Neural progenitor cell (in vitro differentiated cells): ENCODE measurements at places on chromosomes 7 and 10. TPM values are rescaled to one million over a fixed set of nuclear protein-coding genes. Genes with fewer than 3 reads are reported as not detected.

The SPDYE6 gene
- not detected in 2 replicates for total RNA-seq

GRCh38 chr7:158579662-158580646 is 7.7 kb downstream of the PTPRN2 start:
- peaks cover 6% of the 10 kb centered on the region for H3K4me1 ChIP-seq
- H3K27ac ChIP-seq: no peak overlapping the region
- H3K36me3 ChIP-seq: no peaks in the 10 kb centered on the region
- no peak for DNase-seq

GRCh38 chr10:6022660-6023059 is 39.5 kb downstream of the IL2RA start:
- H3K4me1 ChIP-seq: no peaks in the 10 kb centered on the region
- H3K27me3 ChIP-seq: no peaks in the 10 kb centered on the region
- no peak for DNase-seq
- no peak overlapping the region for H3K27ac ChIP-seq

GRCh38 chr7:121214657-121215056 is 114.1 kb upstream of the WNT16 start:
- H3K4me1 ChIP-seq: no peaks in the 10 kb centered on the region
- DNase-seq: no peak
- no peak overlapping the region for H3K27ac ChIP-seq
- H3K36me3 ChIP-seq: no peaks in the 10 kb centered on the region

The FXYD4 gene
- not detected in 2 replicates for total RNA-seq

DNA sequence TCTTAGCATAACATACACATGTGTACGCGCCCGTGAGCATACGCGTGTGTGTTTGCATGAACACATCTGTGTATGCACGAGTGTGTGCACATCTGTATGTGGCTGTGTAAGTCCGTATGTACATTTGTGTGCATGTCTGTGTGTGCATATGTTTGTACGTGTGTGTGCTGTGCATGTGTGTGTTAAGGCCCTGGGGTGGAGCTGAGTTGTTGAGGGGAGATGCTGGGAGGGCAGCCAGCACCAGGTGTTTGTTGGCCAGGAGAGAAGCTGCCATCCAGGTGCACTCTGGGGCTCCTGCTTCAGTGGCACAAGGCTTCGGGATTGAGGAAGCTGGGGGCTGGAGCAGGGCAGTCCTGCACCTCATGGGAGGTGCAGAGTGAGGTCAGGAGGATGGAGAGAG is 85.0 kb downstream of the BMS1 start:
- no peak for DNase-seq
- no peaks in the 10 kb centered on the region for H3K36me3 ChIP-seq
- peaks cover 15% of the 10 kb centered on the region for H3K27me3 ChIP-seq
- no peak overlapping the region for H3K27ac ChIP-seq
- H3K4me3 ChIP-seq: no peak overlapping the region
- H3K4me1 ChIP-seq: no peaks in the 10 kb centered on the region

DNA sequence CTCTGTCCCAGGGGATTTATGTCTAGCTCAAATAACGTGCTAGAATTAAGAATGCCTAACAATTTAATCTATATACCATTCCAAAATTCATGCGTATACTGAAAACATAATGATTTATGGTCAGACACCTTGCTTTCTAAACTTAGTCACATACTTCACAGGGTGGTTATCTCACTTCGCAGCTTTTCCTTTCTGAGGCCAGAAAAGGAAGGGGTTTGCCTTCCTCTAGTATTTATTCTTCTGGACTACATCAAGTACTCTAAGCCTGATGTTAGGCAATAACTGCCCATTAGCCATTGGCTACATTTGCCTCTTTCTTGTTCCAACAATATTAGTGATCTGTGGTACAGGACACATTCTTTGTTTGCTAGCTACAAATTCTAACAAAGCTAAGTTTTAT is 72.6 kb upstream of the FHIP2A start:
- H3K36me3 ChIP-seq: no peaks in the 10 kb centered on the region
- no peaks in the 10 kb centered on the region for H3K4me1 ChIP-seq
- no peak for DNase-seq
- no peaks in the 10 kb centered on the region for H3K27me3 ChIP-seq
- no peak overlapping the region for H3K27ac ChIP-seq

DNA sequence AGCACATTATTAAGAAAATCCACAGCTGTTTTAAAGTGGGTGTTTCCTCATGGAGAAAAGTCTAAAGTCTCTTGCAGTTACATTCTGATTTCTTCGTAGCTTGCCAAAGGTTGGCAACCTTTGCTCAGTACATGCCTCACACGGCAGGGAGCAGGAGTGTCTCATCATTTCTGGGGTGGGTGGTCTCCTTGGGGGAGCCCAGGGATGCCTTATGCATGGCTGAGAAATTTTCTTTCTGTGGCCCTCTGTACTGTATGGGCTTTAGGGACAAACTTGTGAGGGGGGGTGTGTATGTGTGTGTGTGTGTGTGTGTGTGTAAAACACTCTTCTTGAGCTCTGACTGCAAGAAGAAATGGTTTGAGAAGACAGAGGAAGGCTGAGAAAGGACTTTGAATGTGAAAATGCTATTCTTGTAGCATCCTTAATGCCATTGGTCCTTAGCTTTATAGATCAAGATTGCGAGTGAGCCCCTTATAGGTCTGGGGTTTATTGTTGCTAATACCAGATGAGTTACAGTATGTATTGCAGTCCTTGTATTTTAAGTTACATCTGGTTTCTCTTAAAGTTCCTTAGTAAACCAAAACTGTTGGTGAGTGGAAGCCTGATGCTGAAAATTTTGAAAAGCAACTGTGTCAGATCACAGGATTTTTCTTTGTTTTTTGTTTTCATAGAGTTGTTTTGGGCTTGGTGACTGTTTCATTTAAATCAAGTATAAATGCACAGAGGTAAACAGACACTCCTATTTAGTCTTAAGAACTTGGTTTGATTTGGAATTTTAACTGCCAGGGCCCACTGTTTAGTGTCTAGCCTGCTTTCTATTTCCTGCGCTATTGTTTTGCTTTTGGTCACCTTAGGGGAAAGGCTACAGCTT is 242.0 kb downstream of the BICC1 start:
- H3K27ac ChIP-seq: no peak overlapping the region
- no peak overlapping the region for H3K4me3 ChIP-seq
- no peaks in the 10 kb centered on the region for H3K4me1 ChIP-seq
- no peaks in the 10 kb centered on the region for H3K27me3 ChIP-seq
- no peak for DNase-seq

The CEP55 gene
- total RNA-seq: 36.8 and 57.7 TPM in 2 replicates

DNA sequence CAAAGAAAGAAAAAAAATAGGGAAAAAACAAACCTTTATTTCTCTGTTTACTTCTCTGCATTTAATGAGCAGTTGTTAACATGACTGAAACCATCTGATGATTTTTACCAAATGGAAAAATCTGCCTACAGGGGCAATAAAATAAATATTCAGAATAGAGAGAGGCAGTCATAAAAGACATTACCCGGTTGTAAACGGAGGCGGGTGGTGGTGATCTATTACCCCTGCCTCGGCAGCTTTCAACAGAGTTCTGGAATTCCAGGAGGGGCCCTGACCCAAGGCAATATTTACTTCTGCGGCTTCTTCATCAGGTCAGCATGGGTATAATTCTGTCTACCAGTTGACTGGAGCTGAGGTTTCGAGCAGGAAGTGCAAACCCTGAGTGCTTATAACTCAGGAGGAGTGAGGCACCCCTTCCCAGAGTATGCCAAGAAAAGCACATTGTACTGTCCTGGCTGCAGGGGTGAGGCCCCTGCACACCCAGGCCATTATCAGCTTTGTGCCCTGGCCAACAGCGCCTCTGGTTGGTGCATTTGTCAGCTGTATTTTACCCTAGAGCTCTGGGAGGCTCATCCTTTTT is 8.2 kb upstream of the CXCL12 start:
- DNase-seq: no peak
- H3K4me1 ChIP-seq: peaks cover 12% of the 10 kb centered on the region
- H3K36me3 ChIP-seq: no peaks in the 10 kb centered on the region
- H3K27me3 ChIP-seq: no peaks in the 10 kb centered on the region
- H3K27ac ChIP-seq: no peak overlapping the region
- H3K4me3 ChIP-seq: no peak overlapping the region

- no peak overlapping the region for H3K4me3 ChIP-seq
- H3K27me3 ChIP-seq: no peaks in the 10 kb centered on the region
- no peaks in the 10 kb centered on the region for H3K36me3 ChIP-seq
- no peak for DNase-seq
- no peak overlapping the region for H3K27ac ChIP-seq
- H3K4me1 ChIP-seq: no peaks in the 10 kb centered on the region
Measured at GRCh38 chr10:10782603-10783002, 235.1 kb upstream of the CELF2 start.

GRCh38 chr10:78318305-78318704 is 284.6 kb downstream of the RPS24 start:
- no peaks in the 10 kb centered on the region for H3K27me3 ChIP-seq
- no peak for DNase-seq

The WASL gene
- 21.4 and 30.4 TPM in 2 replicates for total RNA-seq

The IQUB gene
- 0.58 and 0.84 TPM in 2 replicates for total RNA-seq

The GPR37 gene
- 0.21 and 0.43 TPM in 2 replicates for total RNA-seq

GRCh38 chr10:110228066-110228465 is 20.7 kb downstream of the MXI1 start:
- peaks cover 11% of the 10 kb centered on the region for H3K36me3 ChIP-seq
- H3K27me3 ChIP-seq: peaks cover 11% of the 10 kb centered on the region
- no peak overlapping the region for H3K27ac ChIP-seq
- peak overlapping the region; percentile 95 for H3K4me3 ChIP-seq
- no peak for DNase-seq
- H3K4me1 ChIP-seq: no peaks in the 10 kb centered on the region
